Head of caudate nucleus (tissue), 42 donors: ENCODE measurements at places on chromosomes 3 and 15.
A peak's percentile ranks its signal among the peaks of the same experiment; 100 is the strongest.

DNA sequence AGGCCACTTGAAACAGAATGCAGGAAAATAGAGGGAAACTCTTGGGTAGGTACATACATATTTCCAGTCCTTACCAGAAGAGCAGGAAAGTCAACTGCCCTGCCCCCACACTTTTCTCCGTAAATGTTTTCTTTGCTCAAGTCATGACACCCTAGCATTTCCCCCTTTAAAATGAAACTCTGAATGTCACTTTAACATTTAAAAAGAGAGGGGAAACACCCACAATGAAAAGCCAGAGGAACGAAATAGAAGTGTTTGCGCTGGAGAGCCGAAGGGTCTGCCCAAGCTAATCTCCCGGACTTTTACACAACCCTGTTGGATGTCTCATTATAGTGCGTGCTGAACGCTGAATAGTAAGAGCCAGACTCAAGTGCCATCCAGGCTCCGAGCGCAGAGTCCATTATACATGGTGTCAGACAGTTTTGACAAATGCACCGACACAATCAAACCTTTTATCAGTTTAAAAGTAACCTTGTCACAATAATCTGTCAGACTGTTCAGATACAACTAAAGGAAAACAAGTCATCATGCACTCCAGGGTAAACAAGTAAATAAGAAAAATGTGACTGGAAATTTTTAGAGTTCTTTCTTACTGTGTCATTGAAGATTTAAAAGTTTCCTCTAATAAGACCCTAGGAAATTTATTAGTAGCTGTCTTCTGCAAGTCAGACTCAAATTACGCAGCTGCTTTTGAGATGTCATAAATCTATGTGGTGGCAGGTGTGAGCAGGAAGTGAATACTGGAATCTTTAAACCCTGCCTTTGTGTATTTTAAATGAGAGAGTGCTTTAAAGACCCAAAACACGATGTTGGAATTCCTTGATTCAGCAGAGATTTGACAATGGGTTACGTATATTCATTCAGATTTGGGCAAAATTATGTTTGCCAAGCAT lies 159.8 kb downstream of the RBMS3 start:
- no peak for DNase-seq

GRCh38 chr3:119681279-119681678 lies 4.1 kb upstream of the COX17 start:
- no peak for DNase-seq

- DNase-seq, result no peak
Measured at GRCh38 chr3:60877188-60877587, 374.1 kb downstream of the FHIT start.

DNA sequence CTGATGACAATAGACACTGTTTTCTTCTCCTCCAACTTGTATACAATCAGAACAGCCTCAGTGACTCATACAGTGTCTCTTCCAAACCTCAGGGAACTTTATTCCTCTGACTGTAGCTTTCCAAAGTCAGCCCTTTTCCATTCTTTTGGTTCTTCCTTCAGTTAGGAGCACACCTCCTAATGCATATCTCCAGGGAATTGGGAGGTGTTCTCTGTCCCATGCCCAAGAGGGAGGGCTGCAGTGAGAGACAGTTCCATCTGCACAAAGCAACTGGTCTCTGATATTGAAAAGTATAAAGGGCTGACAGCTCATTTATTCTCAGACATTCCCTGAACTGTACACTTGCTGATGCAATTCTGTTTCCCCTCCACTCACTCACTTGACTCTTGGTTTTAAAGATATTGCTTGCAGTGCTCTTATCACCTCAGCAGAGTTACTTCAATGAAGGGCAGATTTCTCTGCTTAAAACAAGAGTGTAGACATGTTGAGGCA lies 337.8 kb upstream of the TBC1D5 start:
- no peak for DNase-seq

DNA sequence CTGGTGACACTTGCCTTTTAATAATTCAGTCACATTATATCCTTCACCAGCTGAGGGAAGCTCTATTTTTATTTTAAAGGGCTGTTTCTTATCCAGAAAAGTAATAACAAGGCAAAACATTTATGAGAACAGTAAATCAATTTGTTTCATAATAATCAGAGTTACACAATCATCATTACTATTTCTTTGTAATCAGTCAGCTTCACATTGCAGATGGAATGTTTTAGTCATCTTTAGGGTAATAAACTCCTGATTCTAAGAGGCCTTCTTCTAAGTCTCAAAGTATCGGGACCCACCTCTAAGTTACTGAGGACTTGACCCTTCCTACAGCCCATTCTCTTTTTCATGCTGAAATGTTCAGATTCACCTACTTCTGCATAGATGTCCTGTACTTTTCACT lies 298.3 kb upstream of the TGFBR2 start:
- no peak for DNase-seq

DNA sequence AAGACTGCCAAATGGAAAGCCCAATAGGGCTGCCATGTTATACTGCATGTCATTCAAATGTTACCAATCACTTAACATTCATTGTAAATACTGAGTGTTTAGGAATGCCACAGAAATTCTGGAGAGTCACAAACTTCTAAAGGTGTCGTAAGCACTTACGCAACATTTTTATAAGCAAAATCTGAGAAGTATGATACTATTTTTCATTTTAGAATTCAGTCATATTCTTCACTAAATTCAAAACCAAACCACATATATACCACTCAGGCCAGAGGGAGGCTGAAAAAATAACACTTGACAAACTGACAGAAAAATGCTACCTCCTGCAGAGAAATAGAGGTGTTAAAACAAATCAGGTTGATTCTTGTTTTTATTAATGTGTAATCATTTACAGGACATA lies 89.8 kb downstream of the THBS1 start:
- no peak for DNase-seq

- no peak for DNase-seq
Measured at GRCh38 chr3:189038773-189039745, 132.7 kb upstream of the TPRG1 start.

DNA sequence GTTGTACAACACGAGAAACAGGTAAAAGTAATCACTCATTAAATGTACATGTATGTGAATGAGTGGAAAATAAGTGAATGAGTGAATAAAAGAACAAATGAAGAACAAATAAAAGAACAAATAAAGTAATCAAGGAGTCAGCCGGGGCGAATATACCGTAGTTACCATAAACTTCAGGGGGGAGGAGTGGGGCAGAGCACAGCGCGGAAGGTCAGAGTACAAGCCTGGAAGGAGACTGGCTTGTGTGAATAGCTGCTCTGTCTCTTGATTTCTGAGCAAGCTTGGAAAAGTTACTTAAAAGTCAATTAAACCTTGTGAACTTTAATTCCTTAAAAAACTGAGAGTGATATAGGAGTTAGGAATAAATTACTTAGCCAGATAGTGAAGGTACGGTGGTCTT lies 466.5 kb upstream of the CNTN4 start:
- DNase-seq, result no peak

- no peak for DNase-seq
Measured at GRCh38 chr3:46866032-46866595, 2.9 kb upstream of the MYL3 start.

DNA sequence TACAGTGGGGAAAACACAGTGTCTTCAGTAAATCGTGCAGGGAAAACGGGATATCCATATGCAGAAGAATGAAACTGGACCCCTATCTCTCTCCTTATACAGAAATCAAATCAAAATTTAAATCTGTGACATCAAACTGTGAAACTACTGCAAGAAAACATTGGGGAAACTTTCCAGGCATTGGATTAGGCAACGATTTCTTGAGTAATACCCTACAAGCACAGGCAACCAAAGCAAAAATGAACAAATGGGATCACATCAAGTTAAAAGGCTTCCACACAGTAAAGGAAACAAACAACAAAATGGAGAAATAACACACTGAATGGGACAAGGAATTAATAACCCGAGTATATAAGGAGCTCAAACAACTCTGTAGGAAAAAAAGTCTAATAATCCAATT lies 165.3 kb downstream of the PLCL2 start:
- no peak for DNase-seq

- DNase-seq, result no peak
Measured at GRCh38 chr15:32652178-32652577, 10.7 kb downstream of the SCG5 start.

GRCh38 chr3:20324664-20325478 lies 138.9 kb upstream of the SGO1 start:
- no peak for DNase-seq

DNA sequence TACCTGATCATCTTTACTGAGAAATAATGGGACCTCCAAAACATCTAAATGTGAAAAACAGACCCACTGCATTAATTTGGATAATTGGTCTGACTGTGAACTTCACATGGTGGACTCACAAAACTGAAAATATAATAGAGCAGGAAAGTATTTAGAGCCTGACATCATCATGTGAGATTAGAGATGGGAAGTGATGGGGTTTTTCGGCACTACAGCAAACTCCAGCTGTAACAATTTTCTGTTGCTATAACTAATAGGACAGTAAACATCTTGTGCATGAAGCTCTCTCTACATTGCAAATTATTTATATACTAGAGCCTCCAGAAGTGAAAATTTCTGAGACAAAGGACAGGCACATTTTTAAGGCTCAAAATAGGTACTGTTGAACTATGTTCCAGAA lies 32.2 kb downstream of the VEPH1 start:
- DNase-seq, result no peak

DNA sequence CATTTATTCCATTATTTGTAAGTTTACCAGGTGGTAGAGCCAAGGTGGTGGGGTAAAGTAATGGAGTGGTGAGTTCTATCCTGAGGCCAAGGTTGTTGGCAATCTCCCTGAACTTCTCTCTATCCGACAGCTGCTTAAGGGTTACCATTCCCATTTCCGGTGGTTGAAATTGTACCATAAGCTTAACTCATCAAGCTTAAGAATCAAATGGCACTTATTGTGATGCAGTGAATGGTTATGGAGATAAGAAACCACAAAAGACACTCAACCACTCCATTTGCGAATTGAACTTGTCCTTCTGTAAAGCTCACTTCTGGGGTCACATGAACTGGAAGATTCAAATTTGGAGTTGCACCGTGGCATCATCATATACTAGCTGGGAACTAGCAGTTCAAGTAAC lies 287.4 kb upstream of the SLCO3A1 start:
- no peak for DNase-seq

DNA sequence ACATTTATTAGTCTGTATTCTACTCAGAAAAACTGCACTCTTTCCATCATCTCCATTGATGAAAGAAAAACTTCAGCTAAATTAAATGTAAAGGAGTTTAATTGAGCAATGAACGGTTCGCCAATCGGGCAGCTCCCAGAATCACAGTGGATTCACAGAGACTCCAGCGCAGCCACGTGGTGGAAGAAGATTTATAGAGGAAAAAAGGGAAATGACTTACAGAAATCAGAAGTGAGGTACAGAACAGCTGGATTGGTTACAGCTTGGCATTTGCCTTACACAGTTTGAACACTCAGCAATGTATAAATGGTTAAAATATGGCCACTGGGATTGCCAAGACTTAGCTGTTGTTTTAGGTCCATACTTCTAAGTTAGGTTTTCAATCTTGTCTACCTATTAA lies 2.8 kb upstream of the SUCLG2 start:
- DNase-seq, result no peak

DNA sequence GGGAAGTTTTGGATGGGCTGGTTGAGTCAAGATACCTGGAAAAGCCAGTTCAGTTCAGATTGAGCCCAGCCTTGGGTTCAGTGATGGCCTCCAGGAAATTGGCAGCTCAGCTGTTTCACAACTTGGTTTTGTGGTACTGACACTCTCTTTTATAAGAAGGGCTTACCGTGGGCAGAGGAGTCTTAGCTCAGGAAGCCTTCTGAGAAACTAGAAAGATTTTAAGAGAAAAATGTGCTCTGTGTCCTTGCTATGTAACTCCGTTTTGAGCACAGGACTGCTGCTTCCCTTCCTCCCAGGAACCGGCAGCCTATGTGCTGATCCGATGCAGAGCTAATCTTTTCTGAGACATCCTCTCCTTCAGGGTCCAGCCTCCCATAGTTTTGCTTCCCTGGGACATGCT lies 46.6 kb upstream of the RASGRP1 start:
- no peak for DNase-seq

DNA sequence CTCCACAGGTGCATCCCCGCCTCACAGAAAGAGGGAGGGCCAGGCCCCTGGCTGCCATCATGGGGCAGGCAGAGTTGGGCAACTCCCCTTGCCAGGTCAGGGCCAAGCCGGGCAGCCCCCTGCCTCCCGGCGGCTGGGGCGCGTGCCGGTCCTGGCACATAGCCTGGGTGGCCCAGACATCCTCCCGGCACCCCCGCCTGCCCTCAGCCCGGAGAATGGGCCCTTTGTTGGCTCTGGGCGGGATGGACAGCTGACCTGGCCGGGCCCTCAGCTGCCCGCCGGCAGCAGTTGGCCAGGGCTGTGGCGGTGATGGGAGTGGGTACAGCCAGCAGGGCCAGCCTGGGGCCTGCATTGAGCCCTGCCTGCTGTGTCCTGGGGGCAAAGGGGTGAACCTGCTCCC lies 16.5 kb downstream of the PLXNA1 start:
- peak; percentile 85 for DNase-seq

GRCh38 chr15:40274350-40275274 lies 8.3 kb downstream of the ANKRD63 start:
- peak; percentile 76 for DNase-seq

GRCh38 chr15:73283366-73283962 lies 85.3 kb downstream of the HCN4 start:
- no peak for DNase-seq

- DNase-seq, result peak; percentile 6
Measured at GRCh38 chr3:51539291-51539941, 897 bp downstream of the RAD54L2 start.

- DNase-seq, result no peak
Measured at GRCh38 chr3:14295801-14296200, 106.6 kb upstream of the SLC6A6 start.

- no peak for DNase-seq
Measured at GRCh38 chr3:78314327-78314726, 1274.4 kb downstream of the ROBO2 start.

GRCh38 chr3:193842832-193843473 lies 249.9 kb downstream of the OPA1 start:
- no peak for DNase-seq

DNA sequence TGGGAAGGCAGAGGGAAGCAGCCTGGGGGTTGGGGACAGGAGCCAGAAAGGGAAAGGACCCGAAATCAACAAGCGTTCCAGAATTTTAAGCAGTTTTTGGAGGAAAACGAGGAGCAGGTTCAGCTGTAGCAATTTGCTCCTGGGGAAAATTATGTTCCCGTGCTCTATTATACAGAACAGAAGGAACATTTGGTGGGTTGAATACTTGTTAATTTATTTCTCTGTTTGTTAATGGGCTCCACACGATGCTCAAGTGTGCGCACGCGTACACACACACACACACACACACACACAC lies 149.2 kb upstream of the LINGO1 start:
- no peak for DNase-seq

- no peak for DNase-seq
Measured at GRCh38 chr3:30673425-30674341, 67.3 kb downstream of the TGFBR2 start.
